ENCODE measurements at places on chromosomes 6 and 20. TPM values are rescaled to one million over a fixed set of nuclear protein-coding genes. Genes with fewer than 3 reads are reported as not detected.
A peak's percentile ranks its signal among the peaks of the same experiment; 100 is the strongest.

- no peaks in the 10 kb centered on the region for H3K4me1 ChIP-seq
- no peak overlapping the region for H3K27ac ChIP-seq
- no peaks in the 10 kb centered on the region for H3K27me3 ChIP-seq
- no peak for DNase-seq
- peaks cover 13% of the 10 kb centered on the region for H3K36me3 ChIP-seq
- no peak overlapping the region for H3K4me3 ChIP-seq
Observed at GRCh38 chr20:51660672-51661608, 107.2 kb downstream of the ATP9A start.

- peak; percentile 53 for DNase-seq
- H3K4me3 ChIP-seq = peak overlapping the region; percentile 67
- no peaks in the 10 kb centered on the region for H3K36me3 ChIP-seq
- H3K4me1 ChIP-seq = peaks cover 12% of the 10 kb centered on the region
Observed at GRCh38 chr6:154247119-154247861, 109.3 kb downstream of the IPCEF1 start.

TRIM26 gene
- 35.3 TPM for total RNA-seq

KCNS1 gene
- 0.34 TPM for total RNA-seq

DNA sequence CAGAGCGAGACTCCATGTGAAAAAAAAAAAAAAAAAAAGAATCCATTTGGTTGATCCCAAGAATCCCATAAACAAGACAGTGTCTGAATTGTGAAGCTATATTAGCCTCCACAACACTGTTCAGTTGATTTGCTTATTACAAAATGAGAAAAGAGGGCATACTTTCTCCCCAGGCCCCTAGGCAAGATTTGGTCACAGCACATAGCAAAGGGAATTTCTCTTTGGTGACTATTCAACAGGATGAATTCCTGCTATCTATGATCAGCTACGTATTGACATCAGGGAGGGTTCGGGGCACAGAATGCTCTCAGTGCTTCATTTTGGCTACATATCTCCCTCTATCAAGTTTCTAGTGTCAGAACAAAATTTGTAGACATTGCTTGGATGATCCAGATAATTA lies 20.2 kb upstream of the SLC22A3 start:
- no peaks in the 10 kb centered on the region for H3K36me3 ChIP-seq
- DNase-seq = no peak
- no peaks in the 10 kb centered on the region for H3K4me1 ChIP-seq
- H3K27me3 ChIP-seq = peaks cover 5% of the 10 kb centered on the region
- H3K27ac ChIP-seq = no peak overlapping the region

GRCh38 chr6:49634836-49635218 lies 1.8 kb downstream of the RHAG start:
- no peak overlapping the region for H3K4me3 ChIP-seq
- H3K4me1 ChIP-seq = peaks cover 8% of the 10 kb centered on the region
- DNase-seq = no peak
- no peaks in the 10 kb centered on the region for H3K36me3 ChIP-seq
- H3K27me3 ChIP-seq = no peaks in the 10 kb centered on the region

- H3K36me3 ChIP-seq = no peaks in the 10 kb centered on the region
- no peak overlapping the region for H3K27ac ChIP-seq
- DNase-seq = no peak
- H3K4me3 ChIP-seq = no peak overlapping the region
Observed at GRCh38 chr6:84842525-84843166, 78.2 kb upstream of the TBX18 start.

- peaks cover 5% of the 10 kb centered on the region for H3K27me3 ChIP-seq
- peak within 1 kb of the TSS; percentile 78 for H3K4me3 ChIP-seq
- H3K27ac ChIP-seq = no peak within 1 kb of the TSS
- peaks cover 8% of the 10 kb centered on the region for H3K4me1 ChIP-seq
- H3K36me3 ChIP-seq = no peaks in the 10 kb centered on the region
Observed at GRCh38 chr20:1266167-1266973, at the start of gene SNPH. TSS of gene SNPH (plus strand) at chr20:1266294. CDS start at chr20:1296240, 29,946 bp downstream.

GRCh38 chr6:20879121-20879520 lies 344.9 kb downstream of the CDKAL1 start:
- no peaks in the 10 kb centered on the region for H3K36me3 ChIP-seq
- no peak overlapping the region for H3K27ac ChIP-seq
- H3K4me1 ChIP-seq = peaks cover 13% of the 10 kb centered on the region

- no peaks in the 10 kb centered on the region for H3K4me1 ChIP-seq
- H3K27me3 ChIP-seq = no peaks in the 10 kb centered on the region
- no peaks in the 10 kb centered on the region for H3K36me3 ChIP-seq
- no peak for DNase-seq
Observed at GRCh38 chr6:156695742-156696141, 81.4 kb upstream of the ARID1B start.

DEF6 gene
- 6.5 TPM for total RNA-seq

SH3BGRL2 gene
- 23.0 TPM for total RNA-seq

DNA sequence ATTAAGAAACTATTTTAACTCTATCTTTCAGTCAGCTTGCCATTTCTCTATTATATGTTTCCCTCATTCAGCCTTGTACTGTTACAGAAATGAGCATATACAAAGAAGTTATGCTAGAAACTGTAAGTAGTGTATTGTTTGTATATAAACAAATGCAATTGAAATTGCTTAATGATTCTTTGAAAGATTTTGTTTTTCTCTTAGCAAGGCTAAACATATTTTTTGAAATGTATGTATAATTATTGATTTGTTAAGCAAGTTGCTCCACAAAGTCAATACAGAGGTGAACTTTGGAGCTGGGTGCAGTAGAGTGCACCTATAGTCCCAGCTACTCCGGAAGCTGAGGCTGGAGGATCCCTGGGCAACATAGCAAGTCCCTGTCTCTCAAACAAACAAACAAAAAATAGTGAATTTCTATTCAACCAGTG lies 253.6 kb downstream of the RNGTT start:
- no peak for DNase-seq
- no peaks in the 10 kb centered on the region for H3K4me1 ChIP-seq
- H3K27ac ChIP-seq = no peak overlapping the region
- no peaks in the 10 kb centered on the region for H3K27me3 ChIP-seq

GRCh38 chr6:100925749-100926148 lies 44.6 kb upstream of the ASCC3 start:
- H3K4me3 ChIP-seq = no peak overlapping the region
- H3K4me1 ChIP-seq = no peaks in the 10 kb centered on the region
- DNase-seq = no peak
- H3K27me3 ChIP-seq = no peaks in the 10 kb centered on the region
- no peaks in the 10 kb centered on the region for H3K36me3 ChIP-seq

GRCh38 chr6:138161338-138162110 lies at the start of gene ARFGEF3:
TSS of gene ARFGEF3 (plus strand) at chr6:138161939. CDS start at chr6:138162087, 148 bp downstream.
- no peaks in the 10 kb centered on the region for H3K36me3 ChIP-seq
- H3K4me3 ChIP-seq = peak within 1 kb of the TSS; percentile 96
- H3K27ac ChIP-seq = no peak within 1 kb of the TSS
- peaks cover 16% of the 10 kb centered on the region for H3K27me3 ChIP-seq

DNA sequence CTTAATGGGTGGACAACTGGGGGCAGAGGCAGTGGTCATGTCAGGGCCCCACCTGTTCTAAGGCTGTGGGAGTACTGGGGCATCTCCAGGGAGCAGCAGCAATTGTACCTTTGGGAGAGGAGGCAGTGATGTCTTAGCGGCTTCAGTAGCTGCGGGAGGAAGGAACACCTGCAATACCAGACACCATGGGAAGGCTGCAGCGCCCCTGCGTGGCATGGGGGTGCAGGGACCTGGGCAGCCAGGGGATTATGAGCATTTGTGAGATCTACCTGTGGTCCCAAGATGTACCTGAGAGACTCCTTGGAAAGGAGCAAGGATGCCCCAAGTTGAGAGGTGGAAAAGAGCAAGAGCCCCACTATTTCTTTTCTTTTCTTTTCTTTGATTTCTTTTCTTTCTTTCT lies 112.1 kb upstream of the GPR6 start:
- H3K4me1 ChIP-seq = peaks cover 19% of the 10 kb centered on the region
- peak; percentile 79 for DNase-seq
- H3K36me3 ChIP-seq = no peaks in the 10 kb centered on the region

DNA sequence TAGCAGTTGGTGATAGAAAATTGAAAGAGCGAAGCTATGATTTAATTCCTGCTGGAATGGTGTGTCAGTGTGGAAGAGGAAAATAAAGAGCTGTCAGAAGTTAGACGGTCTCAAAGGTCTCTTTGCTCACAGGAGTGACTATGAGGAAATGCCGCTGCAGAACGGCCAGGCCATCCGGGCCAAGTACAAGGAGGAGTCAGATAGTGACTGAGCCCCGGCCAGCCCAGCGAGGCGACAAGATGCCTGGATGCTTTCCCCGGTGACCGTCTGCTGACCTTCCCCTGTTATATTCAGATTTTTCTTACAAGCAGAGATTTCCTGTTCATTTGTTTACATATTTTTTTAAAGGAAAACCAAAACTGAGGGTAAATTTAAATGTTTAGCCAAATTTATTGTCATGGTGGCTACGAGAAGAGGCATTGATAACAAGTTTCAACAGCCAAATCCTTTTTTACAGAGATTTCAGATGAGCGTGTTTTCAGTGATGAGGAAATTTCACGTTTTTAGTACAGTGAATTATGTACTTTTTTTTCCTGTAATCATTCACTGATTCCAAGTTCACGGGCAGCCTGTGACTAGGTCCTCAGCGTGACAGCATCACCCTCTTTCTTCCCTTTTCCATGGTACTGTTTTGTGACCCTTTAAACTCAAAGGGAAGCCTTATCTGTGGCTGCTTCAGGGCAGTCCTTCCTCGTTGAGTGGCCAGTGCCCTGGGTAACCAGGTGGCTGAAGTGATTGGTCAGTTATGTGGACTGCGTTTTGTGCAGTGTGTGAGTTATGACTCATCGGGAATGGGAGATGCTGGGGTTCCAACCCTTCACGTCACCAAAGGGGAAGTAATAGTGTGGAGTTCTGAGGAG lies 12.6 kb downstream of the DYNLT1 start:
- H3K4me3 ChIP-seq = no peak overlapping the region
- H3K36me3 ChIP-seq = peaks cover 73% of the 10 kb centered on the region
- H3K27ac ChIP-seq = no peak overlapping the region
- no peaks in the 10 kb centered on the region for H3K27me3 ChIP-seq

GRCh38 chr20:36847009-36847709 lies 28.8 kb upstream of the TLDC2 start:
- H3K27me3 ChIP-seq = no peaks in the 10 kb centered on the region
- H3K36me3 ChIP-seq = peaks cover 10% of the 10 kb centered on the region
- peak; percentile 77 for DNase-seq
- no peak overlapping the region for H3K4me3 ChIP-seq
- peak overlapping the region; percentile 12 for H3K27ac ChIP-seq
- H3K4me1 ChIP-seq = peaks cover 8% of the 10 kb centered on the region

DNA sequence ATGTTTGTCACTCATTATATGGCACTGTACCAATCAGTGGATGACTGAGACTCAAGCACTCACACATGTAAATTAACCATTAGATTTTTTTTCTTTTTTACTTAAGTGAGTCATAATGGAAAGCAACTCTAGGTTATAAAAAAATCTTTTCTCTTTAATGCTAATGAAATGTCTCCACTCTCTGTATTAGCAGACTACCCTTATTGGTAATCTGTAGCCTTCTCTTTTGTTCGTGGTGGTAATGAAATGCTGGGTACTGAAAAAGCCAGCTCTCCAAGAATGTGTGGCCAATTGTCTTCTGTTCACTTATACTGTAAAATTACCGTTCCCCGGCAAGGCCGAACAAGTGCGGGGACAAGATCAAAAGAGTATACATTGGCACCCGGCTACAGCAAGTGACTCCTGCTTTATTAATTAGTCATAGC lies 69.0 kb downstream of the AFG1L start:
- H3K4me3 ChIP-seq = no peak overlapping the region
- no peak for DNase-seq
- H3K4me1 ChIP-seq = no peaks in the 10 kb centered on the region
- H3K27ac ChIP-seq = peak overlapping the region; percentile 59

DNA sequence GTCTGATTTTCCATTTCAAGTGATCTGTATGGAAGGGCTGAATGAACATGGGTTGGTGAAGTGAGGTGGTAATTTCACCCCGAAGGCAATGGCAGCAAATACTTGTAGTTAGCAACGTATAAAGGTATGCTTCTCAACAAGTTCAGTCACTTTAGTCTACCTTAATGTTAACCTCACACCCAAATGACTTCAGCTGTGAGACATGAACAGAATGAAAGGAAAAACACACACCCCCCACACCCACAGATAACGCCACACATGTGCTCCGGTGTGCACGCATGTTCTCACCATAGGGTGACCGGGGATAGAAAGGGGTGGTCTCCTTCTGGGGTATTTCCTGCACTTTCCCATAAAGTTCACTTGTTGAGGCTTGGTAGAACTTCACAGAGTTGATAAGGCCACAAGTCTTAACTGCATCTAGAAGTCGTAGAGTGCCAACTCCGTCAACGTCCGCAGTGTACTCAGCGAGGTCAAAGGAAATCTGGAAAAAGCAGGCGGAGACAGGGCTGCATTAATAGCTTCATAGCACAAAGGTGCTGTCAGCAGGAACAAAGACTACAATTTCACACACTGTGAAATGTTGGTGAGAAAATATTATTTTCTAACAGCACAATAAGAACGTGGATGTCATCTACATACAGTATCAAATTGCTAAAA lies 284.8 kb downstream of the GMDS start:
- no peaks in the 10 kb centered on the region for H3K27me3 ChIP-seq
- H3K4me1 ChIP-seq = no peaks in the 10 kb centered on the region
- DNase-seq = no peak
- H3K4me3 ChIP-seq = no peak overlapping the region
- no peaks in the 10 kb centered on the region for H3K36me3 ChIP-seq

DNA sequence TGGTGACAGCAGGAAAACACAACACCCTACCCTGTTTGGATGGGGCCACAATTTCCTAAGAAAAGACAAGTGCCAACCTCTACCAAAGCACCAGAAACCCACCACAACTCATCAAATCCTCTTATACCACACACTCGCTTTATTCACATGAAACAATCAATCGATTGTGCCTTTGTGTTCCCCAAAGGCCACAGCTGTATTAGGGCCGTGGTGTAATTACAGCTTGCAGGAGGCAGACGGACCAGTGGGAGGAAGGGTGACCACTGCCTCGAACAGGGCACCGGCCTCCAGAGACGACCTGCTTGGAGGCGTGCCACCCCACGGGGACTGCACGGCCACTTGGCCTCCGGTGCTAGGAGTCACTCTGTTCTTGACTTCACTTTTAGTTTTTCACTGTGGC lies 264.1 kb downstream of the FOXC1 start:
- H3K27me3 ChIP-seq = no peaks in the 10 kb centered on the region
- H3K27ac ChIP-seq = no peak overlapping the region
- no peak for DNase-seq
- peaks cover 13% of the 10 kb centered on the region for H3K4me1 ChIP-seq
- H3K4me3 ChIP-seq = no peak overlapping the region

HCRTR2 gene
- 0.29 TPM for total RNA-seq

EIF6 gene
- total RNA-seq = 127 TPM

THBS2 gene
- total RNA-seq = 0.45 TPM

All from endodermal cell (in vitro differentiated cells).